NCI-H524 (cell line): ENCODE measurements at places on chromosomes 5 and 9.

DNA sequence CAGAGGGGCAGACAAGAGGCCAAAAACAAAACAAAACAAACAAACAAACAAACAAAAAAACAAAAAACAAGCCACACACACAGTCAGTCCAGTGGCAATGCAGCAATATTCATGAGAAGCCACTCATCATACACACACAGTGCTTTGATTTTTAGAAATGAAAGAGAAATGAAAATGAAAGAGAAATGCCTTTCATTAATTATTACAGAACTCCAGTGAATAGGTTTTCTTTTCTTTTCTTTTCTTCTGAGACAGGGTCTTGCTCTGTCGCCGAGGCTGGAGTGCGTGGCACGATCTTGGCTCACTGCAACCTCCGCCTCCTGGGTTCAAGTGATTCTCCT is 36.9 kb downstream of the SPRY4 start:
- DNase-seq, result no peak

- DNase-seq, result no peak
These were observed 220.8 kb downstream of the SNX18 start for GRCh38 chr5:54738118-54738972.

DNA sequence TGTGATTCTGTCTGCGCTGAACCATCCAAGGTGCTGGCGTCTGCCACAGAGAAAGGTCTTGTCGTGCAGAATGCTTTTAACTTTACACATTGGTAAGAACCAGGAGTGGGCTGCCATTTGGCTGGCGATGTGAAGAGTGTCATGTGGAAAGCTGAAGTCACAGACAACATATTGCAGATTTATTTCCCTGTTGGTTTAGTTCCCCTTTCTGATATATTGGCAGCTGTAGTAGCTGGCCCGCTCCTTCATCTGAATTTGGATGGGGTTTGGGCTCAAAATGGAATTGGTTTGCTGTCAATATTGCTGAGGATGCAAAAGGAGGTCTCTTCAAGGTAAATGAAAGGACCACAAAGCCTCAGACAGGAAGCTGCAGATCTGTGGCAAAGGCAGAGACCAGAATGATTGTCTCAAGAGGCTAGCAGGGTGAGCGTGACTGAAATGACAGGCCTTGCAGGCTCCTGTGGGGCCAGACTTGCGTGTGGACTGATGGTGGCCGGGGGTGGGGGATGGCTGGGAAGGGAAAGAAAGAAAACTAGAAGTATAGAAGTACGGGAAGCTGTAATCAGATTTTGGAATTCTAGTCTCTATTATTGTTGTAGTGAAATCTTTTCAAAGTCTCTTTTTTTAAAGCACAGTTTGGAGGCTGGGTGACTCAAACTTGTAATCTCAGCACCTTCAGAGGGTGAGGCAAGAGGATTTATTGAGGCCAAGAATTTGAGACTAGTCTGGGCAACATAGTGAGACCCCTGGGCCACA is 25.1 kb upstream of the CD180 start:
- no peak for DNase-seq

DNA sequence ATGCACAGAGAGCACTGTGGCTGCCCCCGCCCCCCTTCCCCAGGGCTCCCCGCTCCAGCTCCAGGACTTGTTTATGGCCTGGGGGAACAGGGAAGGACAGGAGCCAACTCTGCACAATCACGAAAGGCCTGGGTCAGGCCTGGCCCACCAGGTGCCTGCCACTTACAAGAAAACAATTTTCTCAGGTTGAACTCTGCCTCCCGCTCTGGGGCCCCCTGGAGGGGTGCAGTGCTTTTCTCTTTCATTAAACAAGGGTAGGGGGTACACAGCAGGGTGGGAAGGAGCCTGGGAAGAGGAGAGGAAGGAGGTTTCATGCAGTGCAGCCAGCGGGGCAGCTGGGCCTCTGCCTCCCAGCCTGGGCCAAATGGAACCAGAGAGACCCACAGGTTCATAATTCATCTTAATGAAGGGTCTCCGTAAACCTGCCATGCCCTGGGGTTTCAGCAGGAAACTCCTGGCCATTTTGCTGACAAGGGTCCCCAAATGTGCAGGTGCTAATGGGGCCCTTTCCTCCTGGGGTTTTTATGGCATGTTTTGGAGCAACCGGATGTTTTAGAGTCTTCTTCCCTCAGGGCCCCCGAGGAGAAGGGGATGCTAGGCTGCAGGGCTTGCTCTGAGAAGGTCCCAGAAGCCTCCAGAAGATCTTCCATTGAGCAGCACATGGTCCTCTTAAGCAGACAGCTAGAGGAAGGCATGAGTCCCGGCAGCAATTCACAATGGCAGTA is 219.8 kb downstream of the SLIT3 start:
- no peak for DNase-seq

- DNase-seq, result no peak
These were observed 225.8 kb downstream of the ADAMTSL1 start for GRCh38 chr9:18699764-18700163.

DNA sequence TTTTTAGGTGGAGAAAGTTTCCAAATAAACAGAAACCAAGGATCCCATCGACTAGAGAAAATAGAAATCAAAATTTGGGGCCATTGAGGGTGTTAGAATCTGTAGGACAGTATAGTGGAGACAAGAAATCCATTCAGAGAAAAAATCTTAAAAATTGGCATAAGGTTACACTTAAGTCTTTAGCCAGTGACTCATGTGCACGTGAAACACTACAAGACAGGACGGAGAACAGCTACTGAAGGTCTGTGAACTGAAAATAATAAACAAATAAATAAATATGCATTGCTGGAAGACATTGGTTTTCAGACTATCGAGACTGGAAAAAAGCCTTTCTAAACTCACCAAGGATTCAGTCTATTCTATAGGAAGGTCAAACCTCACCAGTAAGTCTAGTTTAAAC is 1955.5 kb downstream of the MAT2B start:
- DNase-seq, result no peak

DNA sequence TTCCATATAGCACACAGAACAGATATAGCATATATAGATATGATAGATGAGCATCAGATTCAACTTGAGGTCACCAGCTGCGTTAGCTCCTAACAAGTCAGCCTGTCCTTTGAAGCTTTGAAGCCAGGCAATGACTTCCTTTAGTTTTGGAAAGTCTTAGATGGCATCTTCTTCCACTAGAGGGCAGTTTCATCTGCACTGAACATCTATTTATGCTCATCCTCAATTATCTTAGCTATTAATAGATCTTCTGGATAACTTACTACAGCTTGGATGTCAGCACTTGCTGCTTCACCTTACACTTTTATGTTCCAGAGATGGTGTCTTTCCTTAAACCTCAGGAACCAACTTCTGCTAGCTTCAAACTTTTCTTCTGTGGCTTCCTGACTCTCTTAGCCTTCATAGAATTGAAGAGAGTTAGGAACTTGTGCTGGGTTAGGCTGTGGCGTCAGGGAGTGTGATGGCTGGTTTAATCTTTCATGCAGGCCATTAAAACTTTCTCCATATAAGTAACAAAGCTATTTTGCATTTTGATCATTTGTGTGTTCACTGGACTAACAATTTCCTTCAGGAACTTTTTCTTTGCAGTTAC is 1401.4 kb downstream of the EFNA5 start:
- peak; percentile 47 for DNase-seq

GRCh38 chr5:135880801-135881200 is 14.8 kb downstream of the IL9 start:
- DNase-seq, result no peak

GRCh38 chr5:108634010-108634616 is 113.6 kb upstream of the FER start:
- DNase-seq, result no peak
